ENCODE measurements at places on chromosomes 2 and 18.

DNA sequence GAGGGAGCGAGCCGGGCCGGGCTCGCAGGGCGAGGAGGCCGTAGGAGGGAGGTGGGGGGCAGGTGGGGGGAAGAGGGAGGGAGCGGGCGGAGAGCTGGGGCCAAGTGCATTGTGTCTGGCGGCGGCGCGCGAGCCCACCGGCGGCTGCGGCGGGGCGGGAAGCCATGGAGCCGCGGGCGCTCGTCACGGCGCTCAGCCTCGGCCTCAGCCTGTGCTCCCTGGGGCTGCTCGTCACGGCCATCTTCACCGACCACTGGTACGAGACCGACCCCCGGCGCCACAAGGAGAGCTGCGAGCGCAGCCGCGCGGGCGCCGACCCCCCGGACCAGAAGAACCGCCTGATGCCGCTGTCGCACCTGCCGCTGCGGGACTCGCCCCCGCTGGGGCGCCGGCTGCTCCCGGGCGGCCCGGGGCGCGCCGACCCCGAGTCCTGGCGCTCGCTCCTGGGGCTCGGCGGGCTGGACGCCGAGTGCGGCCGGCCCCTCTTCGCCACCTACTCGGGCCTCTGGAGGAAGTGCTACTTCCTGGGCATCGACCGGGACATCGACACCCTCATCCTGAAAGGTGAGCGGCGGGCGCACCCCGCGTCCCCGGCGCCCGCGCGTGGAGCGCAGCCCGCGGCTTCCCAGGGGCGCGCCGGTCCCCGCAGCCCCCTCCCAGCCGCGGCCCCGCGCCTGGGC is at the start of gene TMEM178A:
Gene TMEM178A (plus strand): TSS at position 107 of the 680 bp plus-strand sequence. CDS start 58 bp downstream, at position 165.
- DNase-seq = no peak

DNA sequence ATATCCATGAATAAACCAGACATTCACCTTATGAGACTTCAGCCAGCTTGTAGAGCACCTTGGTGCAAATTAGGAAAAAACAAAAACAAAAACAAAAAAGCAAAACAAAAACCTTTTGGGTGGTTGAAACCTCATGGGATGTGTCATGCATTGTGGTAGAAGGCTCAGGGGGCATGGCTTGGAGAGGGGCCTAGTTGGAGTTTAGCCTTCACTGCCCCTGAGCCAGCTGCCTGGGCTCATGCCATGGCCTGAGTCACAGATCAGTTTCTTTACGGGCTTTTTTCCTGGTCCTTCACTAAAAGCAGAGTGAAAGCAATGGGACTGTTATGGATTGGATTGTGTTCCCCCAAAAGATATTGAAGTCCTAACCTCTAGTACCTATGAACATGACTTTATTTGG is 22.0 kb upstream of the DAPL1 start:
- no peak for DNase-seq

DNA sequence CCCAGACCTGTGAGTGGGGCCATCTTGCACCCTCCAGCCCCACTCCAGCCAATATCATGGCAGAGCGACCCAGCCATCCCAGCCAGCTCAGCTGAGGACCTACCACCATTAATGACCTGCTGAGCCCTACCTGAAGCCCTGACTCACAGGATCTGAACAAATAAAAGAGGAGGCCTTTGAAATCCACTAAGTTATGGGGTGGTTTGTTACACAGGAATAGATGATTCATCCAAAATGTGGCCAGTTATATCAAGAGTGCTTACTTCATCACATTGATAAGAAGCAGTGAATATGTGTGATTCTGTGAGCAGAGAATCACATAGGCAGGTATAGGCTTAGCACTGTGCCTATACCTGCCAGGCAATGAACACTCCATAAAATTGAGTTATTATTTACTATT is 34.7 kb upstream of the FAM124B start:
- no peak for DNase-seq

DNA sequence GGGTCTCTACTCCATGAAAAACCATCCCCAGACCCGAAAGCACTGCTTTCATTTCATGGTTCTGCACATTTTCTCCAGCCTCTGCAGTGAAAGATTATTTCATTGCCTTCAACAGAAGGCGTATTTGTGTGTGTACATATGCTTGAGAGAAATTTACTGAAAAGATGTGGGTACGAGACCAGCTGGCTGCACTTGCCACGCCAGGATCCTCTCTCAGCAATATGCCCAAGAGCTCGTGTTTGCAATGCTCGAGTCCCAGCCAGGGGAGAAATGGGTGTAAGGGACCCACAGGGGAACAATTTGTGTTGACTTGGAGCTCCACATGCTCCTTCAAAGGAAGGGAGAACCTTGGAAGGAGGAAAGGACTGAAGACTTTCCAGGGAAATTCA is 37.3 kb downstream of the TMEM177 start:
- DNase-seq = no peak

GRCh38 chr2:178819992-178820391 is 12.8 kb upstream of the TTN start:
- DNase-seq = no peak

DNA sequence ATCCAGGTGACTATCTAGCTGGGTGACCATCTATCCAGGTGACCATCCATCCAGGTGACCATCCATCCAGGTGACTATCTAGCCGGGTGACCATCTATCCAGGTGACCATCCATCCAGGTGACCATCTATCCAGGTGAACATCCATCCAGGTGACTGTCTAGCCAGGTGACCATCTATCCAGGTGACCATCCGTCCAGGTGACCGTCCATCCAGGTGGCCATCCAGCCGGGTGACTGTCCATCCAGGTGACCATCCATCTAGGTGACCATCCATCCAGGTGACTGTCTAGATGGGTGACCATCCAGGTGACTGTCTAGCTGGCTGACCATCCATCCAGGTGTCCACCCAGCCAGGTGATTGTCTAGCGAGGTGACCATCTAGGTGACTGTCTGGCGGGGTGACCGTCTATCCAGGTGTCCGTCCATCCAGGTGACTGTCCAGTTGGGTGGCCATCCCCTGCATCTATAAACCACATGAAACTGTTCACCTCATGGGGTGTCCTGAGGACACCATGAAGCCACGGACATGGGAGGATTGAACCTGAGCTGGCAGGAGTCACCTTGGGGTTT is 305.3 kb downstream of the NDUFA10 start:
- no peak for DNase-seq

GRCh38 chr2:232481322-232482140 is 6.1 kb downstream of the ECEL1 start:
- DNase-seq = no peak

DNA sequence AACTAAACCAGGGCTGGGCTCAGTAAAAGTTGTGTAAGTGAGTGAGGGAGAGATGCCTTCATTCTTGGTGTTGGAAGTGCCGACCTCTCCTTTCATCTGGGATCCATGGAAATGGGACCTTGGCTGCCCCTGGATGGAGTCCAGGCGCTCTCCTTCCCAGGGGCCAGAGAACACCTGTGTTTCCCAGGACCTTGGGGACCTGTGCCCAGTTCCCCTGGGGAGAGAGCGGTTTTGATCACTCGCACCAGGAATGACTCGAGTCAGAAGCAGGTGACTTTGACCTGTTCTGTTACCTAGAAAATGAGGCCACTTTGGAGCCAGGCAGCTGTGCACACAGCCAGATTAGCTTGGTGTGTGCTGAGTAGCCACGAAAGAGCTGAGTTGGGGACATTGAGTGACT is 97.3 kb downstream of the SH3BP4 start:
- DNase-seq = no peak

GRCh38 chr2:211837706-211838105 is 700.9 kb downstream of the ERBB4 start:
- DNase-seq = no peak

GRCh38 chr2:145609951-145610350 is 1090.0 kb upstream of the ZEB2 start:
- DNase-seq = no peak

DNA sequence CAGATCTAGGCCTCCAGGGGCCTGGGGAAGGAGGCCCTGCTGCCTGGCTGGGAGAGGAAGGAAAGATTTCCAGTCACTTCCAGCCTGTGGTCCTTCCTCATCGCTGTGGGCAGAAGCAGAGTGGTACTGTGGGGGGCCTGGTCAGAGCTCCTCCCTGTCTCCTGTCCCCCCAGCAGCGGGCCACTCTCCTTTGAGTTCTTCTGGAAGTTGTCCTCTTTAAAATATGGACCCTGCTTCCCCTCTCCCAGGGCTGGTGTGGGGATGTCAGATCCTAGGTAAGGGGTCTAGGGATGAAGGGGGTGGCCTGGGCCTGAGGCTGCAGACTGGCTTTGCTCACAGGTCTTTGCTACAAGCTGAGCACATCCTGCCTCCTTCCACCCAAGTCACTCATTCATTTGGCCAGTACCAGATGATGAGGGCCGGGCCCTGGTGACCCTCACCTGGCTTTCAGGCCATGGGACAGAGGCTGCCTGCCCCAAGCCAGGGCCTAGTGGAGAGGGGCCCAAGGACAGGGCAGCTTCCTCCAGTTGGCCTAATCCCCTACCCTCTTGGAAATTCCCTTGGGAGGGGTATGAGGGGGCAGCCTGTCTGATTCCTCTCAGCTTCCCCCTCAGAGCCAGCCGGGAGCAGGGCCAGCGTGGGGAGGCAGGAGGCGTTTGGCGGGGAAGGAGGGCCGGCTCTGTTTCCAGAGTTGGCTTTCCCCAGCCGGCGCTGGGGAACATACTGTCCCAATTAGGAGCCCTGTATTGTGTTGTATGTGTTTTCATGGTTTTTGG is 231.9 kb downstream of the DYSF start:
- DNase-seq = no peak

DNA sequence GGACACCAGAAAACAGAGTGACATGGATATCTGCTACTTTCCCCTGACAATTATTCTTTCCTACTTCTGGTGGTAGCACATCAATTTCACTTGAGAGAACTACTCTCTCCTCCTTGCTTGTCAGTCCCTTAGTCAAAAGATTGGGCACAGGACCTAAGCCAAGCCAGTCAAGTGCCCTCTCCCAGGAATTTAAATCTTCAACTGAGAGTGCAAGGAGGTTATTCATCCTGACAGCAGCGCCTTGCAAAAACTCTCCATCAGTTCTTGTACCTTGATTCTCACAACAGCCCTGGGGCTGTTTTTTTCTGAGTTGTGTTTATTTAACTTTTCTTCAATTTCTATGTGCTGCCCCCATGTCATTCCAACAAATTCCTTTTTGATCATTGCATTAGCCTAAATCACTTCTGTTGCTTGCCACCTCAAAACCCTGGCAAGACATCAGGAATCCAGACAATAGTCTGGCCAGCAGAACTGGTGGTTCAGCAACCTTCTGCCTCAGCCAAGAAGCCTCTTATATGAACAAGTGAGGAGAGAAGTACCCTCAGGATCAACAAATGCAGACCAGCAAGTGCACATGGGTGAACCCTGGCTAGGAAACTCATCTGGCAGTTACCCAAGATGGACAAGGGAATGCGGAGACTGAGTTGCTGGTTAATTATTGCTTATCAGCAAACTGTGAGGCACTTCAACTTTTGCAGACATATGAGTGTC is 19.4 kb downstream of the COL4A3 start:
- no peak for DNase-seq

DNA sequence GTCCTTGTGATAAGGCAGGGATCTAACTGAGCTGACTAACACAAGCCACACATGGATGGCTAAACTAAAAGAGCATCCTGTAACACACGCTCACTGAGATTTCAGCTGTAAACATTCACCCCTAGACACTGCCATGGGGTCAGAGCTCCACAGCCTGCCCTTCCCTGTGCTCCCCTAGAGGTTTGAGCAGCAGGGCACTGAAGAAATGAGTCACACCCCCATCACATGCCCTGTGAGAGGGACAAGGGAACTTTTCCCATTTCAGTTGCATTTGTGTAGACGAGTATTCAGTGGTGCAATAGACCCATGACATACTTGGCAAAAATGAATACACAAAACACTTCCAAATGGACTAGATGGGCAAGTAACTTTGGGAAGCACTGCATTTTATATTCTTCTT is 402.4 kb upstream of the LRRTM1 start:
- DNase-seq = no peak

GRCh38 chr2:102037681-102038080 is 45.9 kb downstream of the IL1R2 start:
- DNase-seq = no peak

GRCh38 chr2:23532391-23533337 is 147.7 kb downstream of the KLHL29 start:
- DNase-seq = no peak

- no peak for DNase-seq
Measured at GRCh38 chr18:70374154-70374553, 85.3 kb downstream of the SOCS6 start.

DNA sequence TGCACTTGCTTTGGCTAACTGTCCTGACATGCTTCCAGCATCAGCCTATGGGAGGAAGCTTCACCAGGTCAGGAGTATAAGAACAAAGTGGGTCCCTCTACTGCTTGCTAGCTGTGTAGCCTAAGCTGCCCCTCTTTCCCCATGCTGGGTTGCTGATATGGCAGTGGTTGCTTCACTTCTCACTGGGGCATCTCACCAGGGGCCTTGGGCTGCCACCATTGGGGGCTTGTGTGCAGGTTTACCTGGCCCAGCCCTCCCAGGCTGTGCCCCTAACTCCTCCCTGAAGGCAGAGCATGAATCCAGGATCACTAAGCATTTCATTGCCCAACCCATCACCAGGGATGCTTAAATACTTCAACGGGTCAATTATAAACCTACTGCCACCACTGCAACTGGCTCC is 817.1 kb upstream of the TMEFF2 start:
- no peak for DNase-seq

DNA sequence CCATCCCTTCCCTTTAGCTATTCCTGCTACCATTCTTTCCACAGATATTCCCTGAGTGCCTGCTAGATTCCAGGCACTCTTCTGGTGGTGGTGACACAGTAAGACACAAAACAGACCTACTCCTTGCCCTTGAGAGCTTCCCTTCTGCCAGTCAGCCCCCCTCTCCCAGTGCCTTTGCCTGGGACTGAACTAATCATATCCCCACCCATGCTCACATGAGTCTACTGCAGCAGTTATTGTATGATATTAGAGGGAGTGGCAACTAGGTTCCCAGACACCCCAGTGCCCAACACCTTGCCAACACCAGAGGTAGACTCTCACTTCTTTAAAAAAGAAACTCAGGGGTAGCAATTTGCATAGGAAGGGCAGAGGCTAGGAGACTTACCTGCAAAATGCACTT is 7.2 kb upstream of the LBH start:
- DNase-seq = no peak

DNA sequence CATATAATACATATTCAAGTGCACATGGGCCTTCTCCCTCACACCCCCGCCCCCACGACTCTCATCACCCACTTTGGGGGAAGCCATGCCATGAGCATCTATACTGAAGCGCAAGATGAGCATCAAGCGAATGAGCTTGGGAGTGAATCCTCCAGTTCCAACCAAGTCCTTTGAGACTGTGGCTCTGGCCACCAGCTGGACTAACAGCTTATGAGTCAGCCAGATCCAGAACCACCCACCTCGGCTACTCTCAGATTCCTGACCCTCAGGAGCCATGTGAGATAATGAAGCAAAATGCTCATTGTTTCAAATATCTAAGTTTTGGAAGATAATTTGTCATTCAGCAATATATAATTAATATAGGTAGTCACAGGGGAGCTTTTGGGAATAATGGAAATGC is 22.2 kb upstream of the IL1RL1 start:
- no peak for DNase-seq

DNA sequence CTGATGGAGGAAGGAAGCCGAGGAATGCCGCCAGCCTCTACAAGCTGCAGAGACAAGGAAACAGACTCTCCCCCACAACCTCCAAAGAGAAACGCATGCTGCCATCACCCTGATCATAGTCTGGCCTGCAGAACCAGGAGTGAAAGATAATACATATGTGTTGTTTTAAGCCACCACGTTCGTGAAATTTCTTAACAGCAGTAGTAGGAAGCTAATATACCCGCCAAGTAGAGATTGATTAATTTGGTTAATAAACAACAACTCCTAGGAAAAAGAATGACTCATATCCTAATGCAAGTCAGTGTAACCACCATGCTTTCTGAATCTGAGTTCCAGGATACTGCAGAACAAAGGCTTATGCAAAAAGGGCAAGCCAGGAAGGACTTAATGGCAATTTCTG is 36.6 kb downstream of the LONRF2 start:
- DNase-seq = no peak

Data from activated CD8-positive, alpha-beta memory T cell treated with anti-CD3 and anti-CD28 coated beads for 1 hour (primary cell).